NCI-H774 (cell line): ENCODE measurements at places on chromosomes 6 and 20.

DNA sequence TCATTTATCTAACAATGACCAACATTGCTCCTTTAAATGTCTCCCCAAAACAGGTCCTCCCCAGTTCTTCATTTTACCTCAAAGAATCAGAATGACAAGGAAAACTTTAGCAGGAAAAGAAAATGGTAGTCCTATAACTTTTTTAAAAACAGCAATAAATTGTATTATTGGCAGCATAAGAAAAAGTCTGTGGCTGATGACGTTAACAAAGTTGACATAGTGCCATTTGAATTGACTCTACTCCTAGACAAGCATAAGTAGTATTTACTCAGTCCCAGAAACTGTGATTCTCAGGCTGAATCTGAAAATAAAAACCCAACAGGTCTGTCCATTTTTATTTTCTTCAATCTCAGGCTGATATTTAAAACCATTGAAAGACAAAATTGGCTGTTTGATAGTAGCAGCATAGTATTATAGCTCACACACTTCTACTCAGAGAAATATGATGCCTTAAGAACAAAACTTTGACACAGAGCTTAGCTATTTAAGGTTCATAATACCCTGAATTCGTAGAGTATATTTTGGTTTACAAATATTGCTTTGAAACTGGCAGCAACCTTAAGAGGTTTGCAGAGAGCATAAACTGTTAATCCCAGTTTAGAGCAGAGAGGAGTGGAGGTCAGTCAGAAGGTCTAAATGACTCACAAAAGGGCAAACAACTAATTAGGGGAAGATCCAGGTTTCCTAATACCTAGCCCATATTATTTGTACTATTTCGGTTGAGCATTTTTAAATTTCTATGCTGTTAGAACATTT, 35.0 kb upstream of the TENT5A start:
- DNase-seq = peak; percentile 76

GRCh38 chr20:61635721-61636455, 383.8 kb downstream of the CDH4 start:
- DNase-seq = no peak

DNA sequence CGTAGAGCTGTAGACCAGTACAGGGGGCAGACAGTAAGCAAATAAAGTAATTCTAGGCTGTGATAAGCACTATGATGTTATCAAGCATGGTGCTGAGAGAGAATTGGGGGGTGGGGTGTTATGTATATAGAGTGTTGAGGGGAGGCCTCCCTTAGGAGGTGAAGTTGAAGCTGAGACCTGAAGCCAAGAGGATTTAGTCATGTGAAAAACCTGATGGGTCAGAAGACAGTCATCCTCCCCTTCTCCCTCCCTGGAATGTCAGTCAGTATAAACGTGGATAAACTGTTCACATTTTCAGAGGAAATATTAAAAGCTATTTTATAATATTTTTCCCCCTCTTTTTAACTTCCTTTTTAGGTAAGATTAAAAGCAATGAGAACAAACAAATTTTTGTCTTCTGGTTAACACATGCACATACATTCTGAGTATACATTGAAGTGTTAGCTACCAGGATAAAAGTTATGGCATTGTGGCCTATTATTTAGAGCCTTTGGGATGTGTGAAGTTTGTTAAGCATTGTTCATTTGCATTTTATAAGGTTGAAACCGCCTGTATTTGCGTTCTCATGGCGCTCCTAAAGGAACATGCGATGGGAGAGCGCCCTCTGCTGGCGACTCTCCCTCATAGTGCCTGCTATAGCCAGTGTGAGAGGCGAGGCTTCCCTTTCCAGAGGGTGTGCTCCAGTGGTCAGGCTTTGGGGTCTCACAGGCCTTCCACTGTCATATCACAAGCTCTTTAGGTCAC, 35.4 kb upstream of the MAPK13 start:
- DNase-seq = peak; percentile 46

- DNase-seq = no peak
Measured at GRCh38 chr6:106102967-106103727, 17.0 kb downstream of the PRDM1 start.

DNA sequence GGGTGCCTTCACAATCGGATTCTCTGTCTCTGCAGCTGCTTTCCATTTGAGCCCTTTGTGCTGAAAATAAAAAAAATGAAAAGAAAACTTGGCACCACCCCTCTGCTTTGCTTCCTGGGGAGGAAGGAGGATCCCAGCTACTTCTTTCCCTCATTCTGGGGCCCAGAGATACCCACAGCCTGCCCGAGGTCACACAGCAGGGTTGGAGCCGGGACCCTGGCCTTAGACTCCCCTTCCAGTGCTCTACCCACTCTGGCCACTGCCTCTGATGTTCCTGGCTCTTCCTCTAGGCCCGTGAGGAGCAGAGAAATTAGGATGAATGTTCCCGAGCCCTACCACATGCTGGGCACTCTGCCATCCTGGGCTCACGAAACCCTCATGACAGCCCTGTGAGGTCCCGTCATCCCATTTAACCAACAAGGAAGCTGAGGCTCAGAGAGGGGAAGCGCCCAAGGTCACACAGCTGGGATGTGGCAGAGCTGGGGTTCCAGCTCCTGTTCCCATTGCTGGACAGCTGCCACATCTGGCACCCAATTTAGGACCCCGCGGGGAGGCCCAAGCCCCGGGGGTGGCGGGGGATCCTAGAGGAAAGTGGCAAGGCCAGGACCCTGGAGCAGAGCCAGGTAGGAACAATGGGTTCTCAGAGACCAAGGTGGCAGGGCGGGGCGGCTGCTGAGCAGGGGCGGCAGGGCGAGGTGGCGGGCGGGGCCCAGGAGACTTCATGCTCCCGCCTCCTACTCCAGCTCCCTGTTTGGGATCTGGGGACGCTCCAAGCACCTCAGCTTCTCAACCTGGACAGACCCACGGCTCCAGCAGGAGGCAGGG, 76.6 kb downstream of the CEBPB start:
- no peak for DNase-seq

DNA sequence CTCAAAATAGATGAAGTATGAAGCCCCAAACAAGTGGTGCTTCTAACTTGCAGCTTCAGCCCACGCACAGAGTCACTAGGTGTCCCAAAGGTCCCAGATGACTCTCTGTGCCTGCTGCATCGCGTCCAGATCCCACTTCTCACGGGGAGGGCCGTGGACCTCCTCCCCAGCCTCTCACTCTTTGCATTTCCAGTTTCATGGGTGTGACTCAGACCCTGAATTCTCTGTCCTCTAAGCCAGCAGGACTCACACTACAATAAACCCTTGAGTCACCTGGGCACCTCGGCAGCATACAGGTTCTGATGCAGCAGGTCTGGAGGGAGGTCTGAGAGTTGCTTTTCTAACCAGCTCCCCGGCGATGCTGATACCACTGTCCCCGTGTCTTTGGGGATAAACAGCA, 114.0 kb upstream of the RIN2 start:
- DNase-seq = no peak

DNA sequence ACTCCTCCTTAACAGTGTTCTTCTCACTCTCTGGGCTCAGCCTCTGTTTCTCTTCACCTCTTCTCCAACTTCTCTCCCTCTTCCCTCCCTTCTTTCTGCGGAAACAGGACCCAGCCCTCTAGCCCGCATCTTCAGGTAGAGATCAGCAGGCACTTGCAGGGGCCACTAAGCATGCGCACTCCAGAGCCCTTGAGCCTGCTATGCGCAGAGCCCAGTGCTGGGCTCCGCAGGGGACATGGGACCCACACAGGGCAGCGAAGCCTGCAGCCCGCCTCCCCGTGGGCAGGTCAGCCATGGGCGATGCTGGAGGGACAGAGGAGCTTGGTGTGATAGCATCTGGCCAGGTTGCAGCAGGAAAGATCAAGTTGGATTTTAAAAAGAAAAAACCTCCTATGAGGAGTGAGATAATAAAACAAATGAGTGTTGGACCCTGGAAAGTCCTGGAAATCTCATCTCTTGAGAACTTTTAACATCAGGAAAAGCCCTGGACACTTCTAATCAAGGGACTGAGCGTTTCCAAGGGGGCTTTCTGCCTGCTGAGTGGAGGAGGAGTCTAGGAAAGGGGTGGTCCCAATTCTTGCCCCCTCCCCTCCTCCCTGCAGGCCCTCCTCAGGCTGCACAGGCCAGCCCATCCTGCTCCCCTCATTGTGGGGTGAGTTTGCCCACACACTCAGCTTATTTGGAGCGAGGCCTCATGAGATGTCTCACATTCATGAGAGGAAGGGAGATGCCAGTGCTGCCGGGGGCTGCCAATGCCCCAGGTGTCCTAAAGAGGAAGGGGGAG, 71.9 kb downstream of the MDGA1 start:
- no peak for DNase-seq

GRCh38 chr6:139250296-139251044, 41.3 kb downstream of the TXLNB start:
- peak; percentile 10 for DNase-seq

DNA sequence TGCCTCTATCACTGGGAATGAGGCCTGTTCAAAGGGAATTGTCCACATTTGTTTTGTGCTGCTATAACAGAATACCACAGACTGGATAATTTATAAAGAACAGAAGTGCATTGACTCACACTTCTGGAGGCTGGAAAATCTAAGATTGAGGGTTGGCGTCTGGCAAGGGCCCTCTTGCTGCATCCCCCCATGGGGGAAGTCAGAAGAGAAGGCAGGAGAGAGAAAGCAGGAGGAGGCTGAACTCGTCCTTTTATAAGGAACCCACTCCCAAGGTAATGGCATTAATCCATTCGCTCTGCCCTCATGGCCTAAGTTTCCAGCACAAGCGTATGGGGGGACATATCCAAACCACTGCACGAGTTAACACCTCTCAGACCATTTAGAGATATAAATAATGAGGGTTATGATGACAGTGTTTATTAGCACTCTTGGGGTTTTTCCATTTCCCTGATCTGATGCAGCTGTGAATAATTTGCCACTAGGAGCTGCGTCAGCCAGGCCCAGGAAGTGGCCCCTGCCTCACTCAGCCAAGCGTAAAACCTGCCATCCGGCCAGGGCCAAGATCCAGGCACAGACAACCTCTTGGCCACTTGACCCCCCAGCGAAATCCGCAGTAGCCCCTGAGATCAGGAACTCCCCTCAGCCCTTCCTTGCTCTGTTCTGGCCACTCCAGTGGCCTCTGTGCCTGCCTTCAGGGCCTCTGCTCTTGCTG, 14.2 kb upstream of the SLCO4A1 start:
- DNase-seq = no peak

DNA sequence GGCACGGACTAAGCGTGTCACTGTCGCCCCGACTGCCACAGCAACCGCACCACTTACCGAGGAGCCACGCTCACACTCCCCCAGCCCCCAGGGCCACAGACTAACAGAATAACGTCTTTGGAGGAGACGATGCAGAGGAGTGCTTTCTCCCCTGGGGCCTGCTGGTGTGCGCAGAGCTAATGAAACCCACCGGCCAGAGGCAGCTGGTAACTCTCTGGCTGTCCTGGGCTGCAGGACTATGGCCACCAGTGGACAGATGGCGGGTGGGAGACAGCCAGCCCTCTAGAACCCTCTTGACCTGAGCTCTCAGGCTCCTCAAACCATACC, 228.0 kb downstream of the DLL1 start:
- DNase-seq = no peak

- DNase-seq = no peak
Measured at GRCh38 chr6:3822747-3823445, 26.3 kb upstream of the FAM50B start.

GRCh38 chr6:35736982-35737412, at the start of gene ARMC12:
ARMC12 (plus strand) TSS chr6:35737032; CDS start chr6:35737109, 77 bp downstream.
- no peak for DNase-seq

- no peak for DNase-seq
Measured at GRCh38 chr20:36833275-36834020, 42.5 kb upstream of the TLDC2 start.

DNA sequence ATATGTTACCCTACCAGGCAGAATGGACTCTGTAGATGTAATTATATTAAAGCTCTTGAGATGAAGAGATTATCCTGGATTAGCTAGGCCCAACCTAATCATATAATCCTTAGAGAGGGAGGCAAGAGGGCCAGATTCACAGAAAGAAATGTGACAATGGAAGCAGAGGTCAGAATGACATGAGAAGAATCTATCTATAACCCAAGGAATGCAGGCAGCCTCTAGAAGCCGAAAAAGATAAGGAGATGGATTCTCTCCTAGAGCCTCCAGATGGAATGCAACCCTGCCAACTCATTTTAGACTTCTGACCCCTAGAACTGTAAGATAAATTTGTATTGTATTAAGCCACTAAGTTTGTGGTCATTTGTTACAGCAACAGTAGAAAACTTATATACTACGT, 12.3 kb downstream of the PXT1 start:
- DNase-seq = no peak

DNA sequence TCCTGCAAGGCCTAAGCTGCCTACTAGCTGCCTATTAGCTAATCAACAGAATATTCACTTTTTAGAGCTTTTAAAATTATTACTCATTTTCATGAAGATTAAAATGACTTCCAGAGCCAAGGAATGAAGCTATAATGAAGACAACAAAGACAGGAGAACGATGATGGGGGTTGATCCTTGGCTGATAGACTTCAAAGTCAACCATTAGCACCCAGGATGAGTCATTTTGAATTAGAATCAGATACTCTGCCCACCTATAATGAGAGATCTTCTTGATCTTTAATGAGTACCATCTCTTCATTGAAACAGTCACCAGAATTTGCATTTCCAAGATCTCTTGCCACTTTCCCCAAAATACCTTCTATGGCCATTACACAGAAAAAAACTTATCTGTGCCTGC, 56.7 kb upstream of the CDYL start:
- no peak for DNase-seq

DNA sequence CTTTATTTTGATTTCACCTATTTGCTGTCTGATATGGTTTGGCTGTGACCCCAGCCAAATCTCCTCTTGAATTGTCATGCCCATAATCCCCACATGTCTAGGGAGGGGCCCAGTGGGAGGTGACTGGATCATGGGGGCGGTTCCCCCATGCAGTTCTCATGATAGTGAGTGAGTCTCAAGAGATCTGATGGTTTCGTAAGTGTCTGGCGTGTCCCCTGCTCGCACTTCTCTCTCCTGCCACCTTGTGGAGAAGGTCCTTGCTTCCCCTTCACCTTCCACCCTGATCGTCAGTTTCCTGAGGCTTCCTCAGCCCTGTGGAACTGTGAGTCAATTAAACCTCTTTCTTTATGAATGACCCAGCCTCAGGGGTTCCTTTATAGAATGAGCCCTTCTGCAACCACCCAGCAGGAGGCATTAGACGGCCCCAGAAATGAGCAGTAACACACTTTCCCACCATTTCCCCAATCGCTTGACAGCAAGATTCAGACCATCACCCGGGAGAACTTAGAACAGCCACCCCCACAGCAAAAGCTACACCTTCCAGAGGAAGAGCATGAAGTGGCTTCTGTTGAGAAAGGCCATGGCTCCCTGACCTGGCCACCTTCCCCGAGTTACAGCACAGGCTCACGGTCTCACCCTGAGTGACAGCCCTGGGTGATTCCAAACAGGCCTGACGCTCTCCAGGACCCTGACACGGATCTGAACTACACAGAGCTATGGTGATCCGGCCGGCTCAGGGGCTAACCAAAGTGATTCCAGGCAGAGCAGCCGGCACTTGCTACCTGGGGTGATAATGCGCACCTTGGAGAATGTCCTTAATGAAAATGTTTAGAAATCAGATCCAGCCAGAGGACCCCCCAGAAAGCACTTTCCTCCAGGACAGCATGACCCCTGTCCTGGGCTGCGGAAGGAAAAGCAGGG, 131.2 kb upstream of the CDH4 start:
- peak; percentile 64 for DNase-seq

- no peak for DNase-seq
Measured at GRCh38 chr6:167211881-167212712, 54.3 kb upstream of the GPR31 start.

GRCh38 chr20:32078791-32079190, 26.7 kb downstream of the HCK start:
- DNase-seq = no peak
